ENCODE measurements at places on chromosomes 1 and 21.
A peak's percentile ranks its signal among the peaks of the same experiment; 100 is the strongest.

GRCh38 chr1:16938351-16939321 lies 16.9 kb downstream of the CROCC start:
- DNase-seq, result no peak

DNA sequence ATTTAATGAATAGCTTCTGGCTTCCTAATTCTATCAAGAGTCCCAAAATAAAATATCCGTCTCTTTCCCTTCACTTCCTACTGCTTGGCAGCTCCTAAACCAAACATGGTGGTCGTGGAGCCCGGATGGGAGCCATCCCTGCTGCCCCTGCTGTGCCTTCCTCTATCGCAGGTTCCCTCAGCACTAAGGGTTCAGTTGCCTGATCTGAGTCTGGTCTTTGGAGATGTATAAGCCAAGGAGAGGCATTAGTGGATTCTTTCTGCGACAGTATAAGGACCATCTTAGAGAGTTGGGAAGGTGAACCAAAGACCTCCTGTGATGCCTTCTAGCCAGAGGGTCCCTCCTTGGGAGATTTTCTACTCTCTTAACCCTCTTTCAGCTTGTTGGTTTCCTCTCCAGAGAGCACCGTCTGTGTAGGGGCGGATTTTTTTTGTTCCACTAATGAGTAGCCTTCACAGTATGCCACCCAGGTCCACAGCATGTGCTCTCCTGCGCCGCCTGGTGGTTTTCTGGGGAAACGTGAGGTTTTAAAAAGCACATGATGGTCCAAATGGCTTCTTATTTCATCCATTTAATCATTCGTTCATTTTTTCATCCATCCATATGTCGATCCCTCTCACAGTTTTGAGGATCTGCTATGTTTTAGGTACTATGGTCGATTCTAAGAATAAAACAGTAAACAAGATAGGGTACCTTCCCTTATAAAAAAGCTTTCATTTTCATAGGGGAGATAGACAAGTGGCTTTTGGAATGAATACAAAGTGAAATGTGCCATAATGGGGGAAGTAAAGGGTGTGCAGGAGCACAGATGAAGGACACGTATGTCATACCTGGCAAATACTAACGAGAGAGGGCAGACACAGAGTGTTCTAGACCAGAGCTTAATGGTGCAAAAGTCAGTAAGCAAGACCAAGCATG lies 71.0 kb downstream of the NFASC start:
- DNase-seq, result peak; percentile 65

GRCh38 chr1:230349020-230349393 lies 77.1 kb downstream of the PGBD5 start:
- DNase-seq, result no peak

DNA sequence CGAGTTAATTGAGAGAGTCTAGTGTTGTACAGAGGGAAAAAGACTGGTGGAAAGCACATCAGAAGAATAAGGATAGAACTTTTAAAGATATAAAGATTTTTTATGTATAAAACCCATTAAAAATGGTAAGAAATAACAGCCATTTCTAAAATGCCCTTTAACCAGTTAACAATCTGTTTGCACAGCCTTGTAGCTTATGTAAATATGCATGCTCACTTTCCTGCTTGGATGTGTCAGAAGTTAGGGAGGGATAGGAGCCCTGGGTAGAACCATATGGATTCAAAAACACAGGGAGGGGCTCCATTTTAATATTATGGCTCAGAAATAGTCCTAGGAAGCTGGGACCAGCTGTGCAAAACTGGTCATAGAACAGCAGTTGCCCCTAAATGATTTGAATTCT lies 4.5 kb upstream of the EDEM3 start:
- DNase-seq, result no peak

GRCh38 chr1:114956570-114956969 lies 73.1 kb upstream of the TSHB start:
- DNase-seq, result peak; percentile 21

DNA sequence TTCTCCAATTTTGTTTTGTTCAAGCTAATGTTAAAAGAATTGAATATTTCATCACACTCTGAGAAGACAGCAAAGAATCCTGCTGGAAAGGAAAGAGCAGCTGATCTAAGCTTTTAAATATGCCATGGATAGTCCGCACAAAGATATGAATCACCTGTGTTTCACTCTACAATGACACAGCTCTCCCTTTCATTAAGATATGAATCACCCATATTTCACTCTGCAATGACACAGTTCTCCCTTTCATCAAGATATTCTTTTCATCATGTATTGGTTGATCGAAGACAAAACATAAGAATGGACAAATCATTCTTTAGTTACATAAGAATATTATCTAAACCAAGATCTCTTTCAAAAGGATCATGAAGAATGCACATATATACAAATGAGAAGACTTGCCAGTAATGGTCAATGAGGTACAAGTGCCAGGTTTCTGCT lies 367.3 kb downstream of the SMYD3 start:
- DNase-seq, result peak; percentile 95

GRCh38 chr1:66778266-66778665 lies 22.8 kb downstream of the INSL5 start:
- no peak for DNase-seq

DNA sequence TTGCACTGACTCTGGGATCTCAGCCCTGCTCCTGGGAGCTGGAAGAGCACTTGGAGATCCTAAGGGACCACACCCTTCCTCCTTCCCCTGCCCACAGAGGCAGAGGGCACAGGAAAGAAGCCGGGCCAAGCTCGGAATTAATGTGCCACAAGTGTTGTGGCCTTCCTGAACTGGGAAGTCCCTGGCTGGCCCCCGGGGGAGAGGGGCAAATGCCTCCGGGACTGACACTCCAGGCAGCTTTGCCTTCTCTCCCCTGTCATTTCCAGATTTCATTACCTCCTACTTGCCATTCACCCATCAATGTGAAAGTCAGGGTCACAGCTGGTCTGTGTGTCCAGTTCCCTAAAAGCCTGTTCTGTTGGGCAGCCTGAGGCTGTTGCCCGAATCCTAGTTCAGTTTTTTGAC lies 21.7 kb downstream of the SESN2 start:
- DNase-seq, result no peak

- DNase-seq, result no peak
Measured at GRCh38 chr1:1121611-1122077, 5.8 kb upstream of the C1orf159 start.

DNA sequence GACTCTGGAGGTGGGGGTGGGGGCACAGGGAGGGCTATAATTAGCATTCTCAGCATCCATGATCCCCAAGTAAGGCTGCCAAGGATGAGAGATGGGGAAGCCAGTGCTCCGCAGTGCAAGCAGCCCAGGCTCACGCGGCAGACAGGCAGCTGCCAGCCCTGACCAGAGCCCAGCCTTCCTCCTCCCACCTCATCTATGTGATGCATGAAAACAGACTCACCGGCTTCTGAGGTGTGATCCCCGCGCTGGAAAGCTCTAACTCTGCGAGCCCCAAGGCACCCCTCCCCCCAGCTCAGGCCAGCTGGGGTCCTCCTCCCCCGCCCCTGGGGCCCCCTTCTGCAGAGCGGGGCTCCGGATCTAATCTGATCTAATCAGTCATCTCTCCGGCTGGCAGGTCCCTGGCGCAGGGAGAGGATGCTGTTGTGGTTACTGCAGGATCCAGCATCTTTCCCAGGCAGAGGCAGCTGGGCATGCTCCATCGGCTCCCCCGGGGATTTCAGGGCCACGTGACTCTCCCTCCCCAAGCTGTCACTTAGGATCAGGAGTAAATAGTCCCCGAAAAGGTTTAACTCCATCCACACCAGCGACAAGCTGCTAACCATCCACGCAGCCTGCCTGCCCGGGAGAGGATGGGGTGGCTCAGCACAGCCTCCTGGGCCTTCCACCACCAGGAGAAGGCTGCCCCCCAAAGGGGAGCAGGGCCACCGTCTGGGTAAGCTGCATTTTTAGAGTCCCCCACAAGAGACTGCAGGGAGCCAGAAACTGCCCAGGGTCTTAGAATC lies at the start of gene PLEKHA6:
Gene PLEKHA6, minus strand, starts transcription at position 456 of the 782 bp plus-strand sequence. CDS start 86,202 bp downstream, outside the sequence.
- DNase-seq, result peak; percentile 40

- no peak for DNase-seq
Measured at GRCh38 chr1:192316942-192317450, at the start of gene RGS21. Gene RGS21 (plus strand): TSS chr1:192316992. CDS start chr1:192343037, 26,045 bp downstream.

- peak; percentile 100 for DNase-seq
Measured at GRCh38 chr1:109197158-109198042, 16.3 kb upstream of the SARS1 start.

- DNase-seq, result no peak
Measured at GRCh38 chr21:27021046-27021445, 54.2 kb upstream of the ADAMTS5 start.

DNA sequence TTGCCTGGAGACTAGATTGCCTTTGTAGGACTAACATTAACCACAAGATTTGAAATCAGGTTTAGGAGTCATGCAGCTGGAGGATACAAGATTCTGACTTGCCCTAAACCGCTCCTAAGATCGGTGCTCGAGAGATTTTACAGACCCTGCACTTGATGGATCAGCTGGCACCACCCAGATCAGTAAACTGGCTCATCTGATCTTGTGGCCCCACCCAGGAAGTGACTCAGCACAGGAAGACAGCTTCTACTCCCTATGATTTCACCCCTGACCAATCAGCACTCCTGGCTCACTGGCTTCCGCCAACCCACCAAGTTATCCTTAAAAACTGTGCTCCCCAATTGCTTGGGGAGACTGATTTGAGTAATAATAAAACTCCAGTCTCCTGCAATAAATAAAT lies 876 bp upstream of the CATSPERE start:
- DNase-seq, result peak; percentile 63

GRCh38 chr1:180926164-180926981 lies 13.7 kb downstream of the KIAA1614 start:
- peak; percentile 6 for DNase-seq

- DNase-seq, result peak; percentile 25
Measured at GRCh38 chr1:42290130-42290529, 44.9 kb downstream of the FOXJ3 start.

DNA sequence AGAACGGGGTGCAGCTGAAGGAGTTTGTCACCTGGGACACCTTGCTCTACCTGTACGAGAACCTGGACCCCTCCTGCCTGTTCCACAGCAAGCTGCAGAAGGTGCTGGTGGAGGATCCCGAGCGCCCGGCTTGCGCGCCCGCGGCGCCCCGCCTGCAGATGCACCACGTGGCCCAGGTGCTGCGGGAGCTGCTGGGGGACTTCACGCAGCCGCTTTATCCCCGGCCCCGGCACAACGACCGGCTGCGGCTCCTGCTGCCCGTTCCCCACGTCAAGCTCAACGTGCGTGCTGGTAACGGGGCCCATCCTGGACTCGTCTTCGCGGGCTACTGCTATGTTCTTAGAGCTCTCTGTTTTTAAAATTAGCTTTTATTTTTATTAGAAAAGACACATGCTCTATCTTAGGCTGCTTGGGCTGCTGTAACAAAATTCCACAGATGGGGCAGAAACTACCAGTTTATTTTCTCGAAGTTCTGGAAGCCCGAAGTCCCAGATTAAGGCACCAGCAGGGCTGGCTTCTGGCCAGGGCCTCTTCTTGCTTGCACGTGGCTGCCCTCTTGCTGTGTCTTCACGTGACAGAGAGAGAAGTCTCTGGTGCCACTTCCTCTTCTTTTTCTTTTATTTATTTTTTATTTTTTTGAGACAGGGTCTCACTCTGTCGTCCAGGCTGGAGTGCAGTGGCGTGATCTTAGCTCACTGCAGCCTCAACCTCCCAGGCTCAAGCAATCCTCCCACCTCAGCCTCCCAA lies 38.1 kb downstream of the TRPM2 start:
- DNase-seq, result no peak
